Fibroblast of skin of abdomen (primary cell): ENCODE measurements at places on chromosomes 6 and 20.

- DNase-seq: peak; percentile 16
Observed at GRCh38 chr6:130560231-130560630, 194.4 kb downstream of the TMEM200A start.

GRCh38 chr6:40724886-40725285 lies 137.7 kb upstream of the LRFN2 start:
- DNase-seq: no peak

- DNase-seq: peak; percentile 79
Observed at GRCh38 chr6:154721460-154721859, 11.8 kb upstream of the SCAF8 start.

- DNase-seq: no peak
Observed at GRCh38 chr6:148274809-148275208, 67.8 kb upstream of the SASH1 start.

GRCh38 chr6:39508515-39508914 lies 186.0 kb upstream of the KCNK16 start:
- no peak for DNase-seq

DNA sequence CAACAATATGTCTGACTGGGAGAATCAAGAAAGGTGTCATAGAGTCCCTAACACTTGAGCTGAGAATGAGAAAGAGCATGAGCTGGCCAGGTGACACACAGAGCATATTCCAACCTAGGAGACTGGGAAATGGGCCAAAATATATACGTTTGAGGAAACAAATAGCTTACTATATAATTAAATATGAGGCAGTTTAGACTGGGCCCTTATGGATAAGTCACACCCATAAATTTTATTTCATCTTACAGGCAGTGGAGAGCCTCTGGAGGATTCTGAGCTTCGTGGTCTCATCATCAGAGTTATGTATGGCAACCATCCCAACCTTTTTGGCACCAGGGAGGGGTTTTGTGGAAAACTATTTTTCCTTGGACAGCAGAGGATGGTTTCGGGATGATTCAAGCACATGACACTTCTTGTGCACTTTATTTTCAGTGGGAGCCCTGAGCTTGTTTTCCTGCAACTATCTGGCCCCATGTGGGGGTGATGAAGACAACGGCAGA lies 12.9 kb upstream of the NQO2 start:
- DNase-seq: peak; percentile 97

DNA sequence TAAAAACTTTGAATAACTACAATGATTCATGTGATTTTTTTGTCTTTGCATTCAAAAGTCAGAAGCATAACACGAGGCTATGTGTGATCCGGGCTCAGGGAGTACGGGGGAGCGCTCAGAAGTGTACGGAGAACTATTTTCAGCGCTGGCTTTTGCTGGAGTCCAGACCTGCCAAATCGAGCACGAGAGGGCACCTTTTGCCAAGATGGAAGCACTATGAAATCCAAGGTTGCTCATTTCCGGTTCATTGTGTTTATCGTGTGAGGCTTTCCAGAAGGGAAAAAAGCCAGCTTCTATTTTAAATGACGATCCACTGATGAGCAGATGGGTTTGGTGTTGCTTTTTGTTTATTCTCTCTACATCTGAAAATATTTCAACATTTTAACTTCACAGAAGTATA lies 11.3 kb downstream of the RAMACL start:
- DNase-seq: no peak

DNA sequence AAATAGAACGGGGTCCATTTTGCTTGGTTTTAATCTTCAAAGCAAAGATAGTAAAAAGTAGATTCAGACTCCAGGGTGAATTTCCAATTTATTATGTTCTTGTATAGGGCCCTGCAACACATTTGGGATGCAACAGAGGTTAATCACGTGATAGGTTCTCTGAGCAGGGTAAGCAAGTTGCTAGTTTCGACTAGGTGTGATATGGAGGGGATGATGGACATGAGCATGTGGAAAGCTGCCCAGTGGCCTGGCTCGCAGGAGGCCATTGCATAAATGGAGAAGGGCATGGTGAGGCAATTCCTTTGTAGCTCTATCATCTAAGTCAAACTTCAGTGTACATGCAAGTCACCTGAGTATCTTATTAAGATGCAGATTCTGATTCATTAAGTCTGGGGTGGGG lies 17.7 kb upstream of the ADGRF4 start:
- no peak for DNase-seq

- peak; percentile 82 for DNase-seq
Observed at GRCh38 chr6:121647905-121648304, 212.5 kb downstream of the GJA1 start.

- no peak for DNase-seq
Observed at GRCh38 chr6:25966711-25967110, 4.1 kb downstream of the TRIM38 start.

- no peak for DNase-seq
Observed at GRCh38 chr6:127880429-127880828, 20.4 kb downstream of the THEMIS start.

DNA sequence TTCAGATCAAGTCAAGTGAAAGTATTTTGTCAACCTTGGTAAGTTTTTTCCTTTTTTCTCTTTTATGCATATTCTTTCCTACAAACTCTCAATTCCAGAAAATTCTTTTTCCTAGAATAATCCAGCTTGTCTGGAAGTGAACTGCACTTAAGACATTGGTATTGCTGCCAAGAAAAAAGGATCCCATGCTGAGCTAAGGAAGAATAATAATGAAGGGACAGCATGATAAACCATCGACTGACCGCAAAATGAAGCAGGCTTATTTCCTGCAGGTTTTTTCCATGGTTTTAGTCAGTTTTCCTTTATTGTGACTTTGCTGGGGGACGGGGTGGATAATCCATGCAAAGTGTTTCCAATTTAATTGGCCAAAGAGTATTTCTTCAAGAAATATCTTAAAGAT lies 857.6 kb upstream of the SLC35B3 start:
- no peak for DNase-seq

- peak; percentile 99 for DNase-seq
Observed at GRCh38 chr6:113564371-113565171, 292.6 kb upstream of the MARCKS start.

DNA sequence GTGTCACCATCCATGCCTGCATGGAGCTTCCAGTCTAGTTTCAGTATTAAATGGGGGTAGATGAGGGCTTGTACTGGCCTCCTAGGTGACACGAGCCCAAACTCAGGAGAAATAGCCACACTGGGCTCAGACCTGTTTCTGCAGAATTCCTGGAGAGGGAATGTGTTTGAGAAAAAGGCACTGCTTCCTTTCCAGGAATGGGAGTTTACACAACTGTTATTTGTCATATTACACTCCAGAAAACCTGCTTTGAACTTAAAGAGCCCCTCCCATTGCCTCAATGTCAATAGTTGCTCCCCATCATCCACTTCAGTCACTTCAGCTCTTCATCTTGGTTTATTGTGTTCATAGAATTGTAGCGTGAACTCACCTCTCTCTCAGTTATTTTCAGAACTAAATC lies 151.5 kb downstream of the CFAP61 start:
- DNase-seq: no peak

DNA sequence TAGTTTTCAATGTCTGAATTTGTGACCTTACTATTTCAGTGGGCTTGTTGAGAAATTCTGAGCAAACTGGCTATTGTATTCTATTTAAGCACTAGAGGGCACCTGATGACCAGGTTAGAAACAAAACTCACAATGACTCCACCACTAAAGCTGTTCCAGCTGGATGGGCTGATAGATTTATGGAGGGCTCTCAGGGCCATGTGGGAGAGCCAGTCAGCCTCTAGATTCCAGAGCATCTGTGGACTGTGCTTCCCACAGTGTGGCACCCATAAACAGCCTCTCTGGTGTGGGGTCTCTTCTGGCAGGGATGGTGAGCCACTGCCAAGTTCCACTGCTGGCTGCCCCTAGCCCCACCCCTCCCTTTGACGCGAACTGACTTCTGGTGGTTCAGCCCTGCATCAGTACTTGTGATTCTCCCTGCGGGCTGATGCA lies 29.2 kb downstream of the C6orf58 start:
- DNase-seq: peak; percentile 51

GRCh38 chr6:3584606-3585005 lies 127.8 kb upstream of the SLC22A23 start:
- DNase-seq: peak; percentile 26

GRCh38 chr20:38854654-38855066 lies 49.2 kb downstream of the PPP1R16B start:
- no peak for DNase-seq

GRCh38 chr6:57108691-57109090 lies 18.7 kb downstream of the ZNF451 start:
- DNase-seq: no peak

DNA sequence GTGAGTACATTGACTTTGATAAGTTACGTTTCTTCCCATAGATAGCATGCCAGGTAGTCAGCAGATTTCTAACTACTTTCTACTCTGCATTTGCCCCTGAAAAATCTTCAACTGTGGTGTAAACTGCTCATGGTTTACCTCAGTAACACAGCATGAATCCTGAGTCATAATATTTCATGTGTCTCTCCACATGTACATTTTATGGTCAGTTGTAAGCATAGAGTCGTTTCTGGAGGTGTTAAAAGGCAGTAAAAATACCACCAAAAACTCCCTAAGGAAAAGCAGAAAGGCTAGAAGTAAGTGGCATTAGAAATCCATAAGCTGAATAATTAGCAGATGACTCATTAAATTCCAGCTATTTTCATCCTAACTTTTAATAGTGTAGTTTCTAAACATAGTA lies 4.1 kb upstream of the GPR63 start:
- DNase-seq: peak; percentile 40

- DNase-seq: no peak
Observed at GRCh38 chr6:52900536-52900935, 9.0 kb downstream of the GSTA3 start.

- no peak for DNase-seq
Observed at GRCh38 chr6:169895926-169896761, 144.7 kb downstream of the ERMARD start.

DNA sequence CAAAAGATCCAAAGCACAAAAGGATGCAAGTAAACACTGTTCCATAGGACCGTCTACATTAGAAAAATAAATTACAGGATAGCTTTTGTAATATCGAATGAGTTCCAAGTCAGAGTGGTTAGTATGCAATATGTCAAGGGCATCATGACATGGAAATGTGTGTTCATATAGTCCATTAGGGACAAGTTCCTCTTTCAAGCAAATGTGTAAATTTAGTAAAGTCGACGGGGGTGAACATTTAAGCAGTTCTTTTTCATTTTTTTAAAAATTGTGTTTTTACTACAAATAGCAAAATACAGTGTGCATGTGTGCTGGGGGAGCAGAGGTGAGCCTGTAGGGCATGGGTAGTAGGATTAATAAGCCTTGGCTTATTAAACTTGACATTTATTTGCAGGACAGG lies 359.0 kb downstream of the ESR1 start:
- DNase-seq: no peak

GRCh38 chr20:22180244-22180643 lies 404.1 kb downstream of the FOXA2 start:
- no peak for DNase-seq

- peak; percentile 75 for DNase-seq
Observed at GRCh38 chr20:14838663-14839628, 501.5 kb upstream of the FLRT3 start.

DNA sequence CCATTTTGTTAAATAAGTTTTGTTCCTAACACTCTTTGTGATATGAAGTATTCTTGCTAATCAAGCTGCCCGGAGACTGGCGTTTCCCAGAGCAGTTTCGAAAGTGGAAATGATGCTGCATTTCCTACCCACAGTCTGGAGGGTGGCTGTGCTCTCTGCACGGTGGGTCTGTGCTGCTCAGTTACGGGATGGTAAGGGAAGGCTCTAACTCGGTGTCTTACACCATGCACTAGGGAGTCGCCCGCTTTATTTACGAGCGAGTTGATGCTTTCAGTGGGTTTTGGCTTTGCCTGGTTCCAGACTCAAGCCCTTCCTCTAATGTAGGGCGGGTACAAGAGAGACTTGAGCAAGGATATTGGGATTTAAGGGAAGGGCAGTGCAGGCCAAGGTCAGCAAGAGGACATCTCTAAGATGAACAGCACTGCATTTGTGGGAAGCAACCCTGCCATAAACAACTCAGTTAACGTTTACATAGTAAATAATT lies 180.1 kb upstream of the AKAP12 start:
- DNase-seq: no peak

DNA sequence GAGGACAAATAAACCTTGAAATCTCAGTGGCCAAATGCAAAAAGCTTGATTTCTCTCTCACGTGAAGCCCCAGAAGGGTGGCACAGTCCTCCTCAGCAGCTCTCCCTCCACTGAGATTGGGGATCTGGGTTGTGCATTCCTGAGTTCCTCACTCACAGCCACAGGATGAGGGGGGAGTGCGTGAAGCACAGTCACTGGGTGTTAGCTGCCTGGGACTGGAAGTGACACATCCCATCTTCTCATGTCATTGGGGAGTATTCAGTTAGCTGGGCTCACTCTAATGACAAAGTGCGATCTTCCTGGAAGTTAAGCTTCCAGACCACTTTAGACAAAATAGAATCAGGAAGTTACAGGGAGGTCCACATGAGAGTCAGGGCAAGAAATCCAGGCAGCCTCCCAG lies 192.2 kb upstream of the LRFN2 start:
- peak; percentile 77 for DNase-seq

- DNase-seq: peak; percentile 57
Observed at GRCh38 chr6:129203190-129203900, 320.4 kb downstream of the LAMA2 start.

DNA sequence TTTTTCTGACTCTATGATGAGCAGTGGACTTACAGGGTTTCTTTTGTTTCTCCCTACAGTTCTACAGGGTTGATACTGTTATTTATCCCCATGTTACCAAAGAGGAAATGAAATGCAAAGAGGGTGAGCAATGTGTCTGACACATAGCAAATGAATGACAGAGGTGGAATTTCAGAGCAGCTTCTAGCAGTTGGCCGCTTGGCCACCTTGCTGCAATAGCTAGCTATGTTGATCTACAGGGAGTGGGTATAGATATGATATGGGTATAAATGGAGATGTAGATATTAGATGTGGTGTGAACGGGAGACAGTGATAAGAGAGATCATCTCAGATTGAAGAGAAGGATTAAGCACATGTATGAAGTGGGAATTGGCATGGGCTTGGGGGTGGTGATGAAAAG lies 10.9 kb upstream of the SLC22A3 start:
- DNase-seq: peak; percentile 48

- DNase-seq: no peak
Observed at GRCh38 chr6:52136055-52136454, 48.6 kb upstream of the PKHD1 start.

GRCh38 chr20:14729390-14729789 lies 392.0 kb upstream of the FLRT3 start:
- DNase-seq: no peak

GRCh38 chr20:39611901-39612300 lies 649.8 kb downstream of the DHX35 start:
- no peak for DNase-seq

GRCh38 chr6:73978330-73978729 lies 282.3 kb downstream of the CD109 start:
- DNase-seq: no peak

- peak; percentile 97 for DNase-seq
Observed at GRCh38 chr6:40957616-40958492, 81.2 kb downstream of the UNC5CL start.

DNA sequence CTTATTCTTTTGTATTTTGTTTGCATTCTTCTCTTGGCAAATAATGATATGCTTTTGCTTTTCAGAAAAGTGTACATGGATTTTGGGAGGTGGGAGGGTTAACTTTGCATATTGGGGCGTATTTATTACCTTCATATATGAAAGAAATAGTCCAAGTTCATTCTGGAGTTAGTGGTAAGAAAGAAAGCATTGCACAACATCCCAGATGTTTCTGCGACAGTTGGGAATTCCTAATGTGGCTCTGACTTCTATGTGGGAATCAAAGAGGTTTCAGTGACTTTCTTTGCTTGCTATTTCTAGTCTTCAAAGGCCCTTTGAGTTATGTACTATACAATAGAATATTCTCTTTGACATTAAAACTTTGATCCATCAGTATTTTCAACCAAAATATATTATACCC lies 78.1 kb downstream of the MMUT start:
- DNase-seq: no peak

GRCh38 chr6:73569121-73569520 lies 48.3 kb upstream of the EEF1A1 start:
- no peak for DNase-seq
